ENCODE measurements at places on chromosomes 12 and 14. TPM values are rescaled to one million over a fixed set of nuclear protein-coding genes. Genes with fewer than 3 reads are reported as not detected.

PFDN5 gene
- 300 TPM for total RNA-seq

- no peak for DNase-seq
Observed at GRCh38 chr14:55589171-55589570, 9.2 kb downstream of the KTN1 start.

ASCL1 gene
- total RNA-seq, result not detected

GRCh38 chr12:26276709-26277108, 81.3 kb downstream of the SSPN start:
- no peak for DNase-seq

PIP4K2C gene
- total RNA-seq, result 12.6 TPM

RTL1 gene
- 46.9 TPM for total RNA-seq

GRCh38 chr14:45051180-45051579, 32.7 kb upstream of the PRPF39 start:
- DNase-seq, result no peak

- DNase-seq, result peak; percentile 38
Observed at GRCh38 chr12:30548203-30548602, 147.5 kb downstream of the IPO8 start.

DNA sequence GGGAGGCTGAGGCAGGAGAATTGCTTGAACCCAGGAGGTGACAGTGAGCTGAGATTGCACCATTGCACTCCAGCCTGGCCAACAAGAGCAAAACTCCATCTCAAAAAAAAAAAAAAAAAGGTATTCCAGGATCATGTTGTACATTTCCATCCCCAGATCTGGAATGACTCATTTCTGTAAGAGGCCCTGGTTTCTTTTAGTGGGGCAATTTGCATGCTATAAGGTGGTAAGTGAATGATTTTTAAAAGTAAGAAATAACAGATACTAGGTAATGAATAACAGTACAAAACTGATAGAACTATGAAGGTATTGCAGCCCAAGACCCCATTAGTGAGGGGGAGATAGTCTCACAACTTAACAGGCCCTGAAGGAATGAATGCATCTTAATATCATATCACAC, 17.7 kb upstream of the ADCK1 start:
- no peak for DNase-seq

AJUBA gene
- total RNA-seq, result 47.2 TPM

- DNase-seq, result peak; percentile 94
Observed at GRCh38 chr14:53011053-53011462, 60.2 kb upstream of the FERMT2 start.

- DNase-seq, result peak; percentile 97
Observed at GRCh38 chr14:77320238-77320935, at the start of gene POMT2. TSS of gene POMT2 (minus strand) at chr14:77320883. CDS start at chr14:77320681, 202 bp downstream.

RDH12 gene
- 0.10 TPM for total RNA-seq

GRCh38 chr12:50411051-50411660, 10.5 kb downstream of the LARP4 start:
- no peak for DNase-seq

DNA sequence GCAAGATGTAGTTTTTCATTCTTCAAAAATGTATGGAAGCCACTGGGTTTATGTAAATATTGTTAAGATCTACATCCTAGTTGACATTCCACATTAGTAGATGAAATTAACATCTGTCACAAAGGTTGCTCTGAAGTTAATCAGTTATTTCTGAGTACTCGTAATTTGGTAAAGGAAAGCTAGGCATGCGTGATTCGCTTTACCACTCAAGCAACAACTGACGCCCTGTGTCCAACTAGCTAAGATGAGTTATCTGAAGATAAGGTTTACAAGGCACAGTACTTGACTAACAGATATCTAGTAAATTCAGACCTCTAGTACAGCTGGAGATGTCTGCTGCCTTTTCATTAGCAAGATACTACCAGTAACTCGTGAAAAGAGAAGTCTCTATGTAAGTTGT, 14.1 kb downstream of the PRKD1 start:
- DNase-seq, result no peak

BHLHE41 gene
- 8.2 TPM for total RNA-seq

KRT4 gene
- 420 TPM for total RNA-seq

DNA sequence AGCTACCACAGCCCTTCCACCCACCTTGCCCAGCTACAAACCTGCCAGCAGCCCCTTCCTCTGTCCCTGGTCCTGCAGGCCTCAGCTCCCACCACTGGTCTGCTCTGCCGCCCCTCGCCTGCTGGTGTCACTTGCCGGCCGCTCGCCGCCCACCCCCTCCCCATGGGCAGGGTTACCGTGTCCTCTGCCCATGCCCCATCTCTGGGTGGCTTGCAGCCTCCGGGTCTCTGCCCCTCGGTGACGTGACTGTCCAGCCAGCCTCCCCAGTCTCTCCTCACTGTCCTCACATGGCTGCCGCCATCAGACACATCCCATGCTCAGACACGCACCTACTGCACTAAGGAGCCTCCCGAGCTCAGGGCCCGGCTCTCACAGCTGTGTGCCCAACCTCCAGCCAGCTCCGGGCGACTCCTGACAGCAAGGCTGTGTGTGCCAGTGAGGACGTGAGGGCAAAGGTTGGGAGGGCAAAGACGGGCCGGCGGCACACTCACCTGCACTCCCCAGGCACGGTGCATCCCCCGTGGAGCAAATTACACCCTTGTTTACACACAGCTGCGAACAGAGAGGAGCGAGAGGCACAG, 13.4 kb downstream of the JAG2 start:
- DNase-seq, result no peak

DNA sequence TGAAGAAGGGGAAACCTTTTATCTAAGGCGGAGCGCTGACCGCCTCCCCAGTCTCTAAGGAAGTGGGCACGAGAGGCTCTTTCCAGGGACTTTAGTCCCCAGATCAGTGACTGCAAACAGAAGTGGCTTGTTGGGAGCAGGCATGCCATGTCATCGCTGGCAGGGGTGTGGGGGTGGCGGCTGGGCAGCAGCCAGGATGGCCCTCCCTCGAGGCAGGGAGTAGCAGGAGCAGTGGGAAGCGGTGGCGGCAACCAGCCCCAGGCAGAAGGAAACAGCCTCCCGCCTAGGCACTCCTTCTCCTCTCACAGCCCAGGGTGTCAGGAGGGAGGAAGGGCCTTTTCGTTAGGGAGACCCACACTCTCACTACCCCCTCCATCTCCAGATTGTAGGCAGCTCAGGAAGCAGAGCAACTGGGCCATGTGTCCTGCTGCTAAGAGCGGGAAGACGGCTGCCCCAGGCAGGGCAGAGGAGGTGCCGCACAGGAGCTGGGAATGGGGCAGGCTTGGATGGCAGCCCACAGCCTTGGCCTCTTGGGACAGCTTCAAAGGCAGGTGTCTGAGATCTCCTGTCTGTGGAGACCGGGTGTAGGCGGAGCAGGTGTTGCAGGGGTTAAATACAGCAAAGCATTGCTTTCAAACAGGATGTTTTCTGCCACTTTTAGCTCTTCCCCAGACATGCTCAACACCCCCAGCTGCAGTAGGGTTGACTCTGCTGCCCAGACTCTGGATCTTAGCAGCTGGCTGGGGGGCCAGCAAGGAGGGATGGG, 21.8 kb downstream of the VDR start:
- no peak for DNase-seq

DNA sequence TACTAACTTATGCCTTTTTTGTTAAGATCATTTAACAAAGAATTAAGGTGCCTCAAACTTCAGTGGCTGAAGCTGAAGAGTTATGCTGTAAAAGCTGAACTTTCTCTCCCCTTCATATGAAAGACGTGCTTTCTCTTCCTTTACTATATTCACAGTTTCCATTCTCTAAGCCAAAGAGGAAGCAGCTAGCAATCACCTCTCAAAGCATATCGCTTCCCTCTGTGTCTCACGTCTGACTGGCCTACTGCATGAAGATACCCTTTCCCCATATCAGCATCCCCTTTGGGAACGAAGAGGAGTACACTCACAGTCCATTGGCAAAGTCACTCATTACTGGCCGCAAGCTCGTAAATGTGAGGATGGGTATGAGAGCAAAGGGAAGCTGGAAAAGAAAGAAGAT, 34.9 kb downstream of the SLC11A2 start:
- DNase-seq, result no peak

DNA sequence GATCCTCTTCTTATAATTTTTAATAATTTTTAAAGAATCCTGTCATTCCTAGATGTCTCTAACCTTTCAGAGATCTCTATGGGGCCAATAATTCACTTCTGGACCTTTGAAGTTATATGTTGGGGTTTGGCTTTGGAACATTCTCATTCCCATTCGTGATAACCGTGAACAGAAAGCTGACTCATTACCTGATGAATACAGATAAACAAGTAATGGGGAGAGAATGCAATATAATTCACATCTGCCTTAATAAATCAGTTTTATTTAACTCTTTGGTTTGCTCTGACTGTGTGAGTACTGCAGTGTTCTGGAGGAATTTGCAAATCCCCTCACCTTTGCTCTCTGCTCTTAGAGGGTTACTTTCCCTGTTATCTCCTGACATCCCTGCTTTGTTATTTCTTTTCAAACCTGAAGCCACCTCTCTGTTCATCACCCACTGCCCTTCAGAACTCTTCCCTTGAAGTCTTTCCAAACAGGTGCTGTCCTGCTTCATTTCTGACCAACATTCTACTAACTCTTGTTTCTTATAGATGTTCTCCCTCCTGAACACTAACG, 79.6 kb upstream of the SLC38A2 start:
- DNase-seq, result no peak

- DNase-seq, result no peak
Observed at GRCh38 chr14:90985601-90986242, 74.7 kb downstream of the RPS6KA5 start.

All from tongue (tissue), 3 donors.